ENCODE measurements at places on chromosomes 13 and 19.

DNA sequence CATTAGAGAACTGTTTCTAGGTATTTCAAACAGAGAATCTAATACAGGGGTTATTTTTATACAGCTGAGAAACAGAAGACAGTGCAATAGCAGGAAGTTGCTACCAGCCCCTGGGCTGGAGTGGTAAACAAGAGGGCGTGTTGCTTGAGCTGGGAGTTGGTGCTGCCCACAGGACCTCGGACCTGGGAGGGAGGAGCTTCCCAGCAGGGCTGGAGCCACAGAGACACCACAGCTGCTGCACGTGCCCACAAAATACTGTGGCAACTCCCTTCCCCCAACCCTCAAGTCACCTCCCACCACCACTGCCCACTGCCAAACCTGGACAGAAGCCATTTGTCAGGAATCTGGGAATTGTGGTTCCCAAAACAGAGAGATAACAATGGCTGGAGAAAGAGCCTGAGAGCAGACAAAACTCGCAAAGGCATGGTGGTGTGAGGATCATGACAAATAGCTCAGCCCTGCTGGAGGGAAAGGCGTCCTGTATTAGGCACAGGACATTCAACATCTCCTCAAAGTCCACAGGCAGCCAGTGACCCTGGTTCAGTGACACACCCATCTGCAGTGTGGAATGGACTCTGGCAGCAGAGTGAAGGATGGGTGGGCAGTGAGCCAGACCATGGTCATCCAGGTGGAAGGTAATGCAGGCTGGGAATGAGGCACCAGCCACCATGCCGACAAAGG lies 57.2 kb downstream of the SPATA13 start:
- no peak for DNase-seq

DNA sequence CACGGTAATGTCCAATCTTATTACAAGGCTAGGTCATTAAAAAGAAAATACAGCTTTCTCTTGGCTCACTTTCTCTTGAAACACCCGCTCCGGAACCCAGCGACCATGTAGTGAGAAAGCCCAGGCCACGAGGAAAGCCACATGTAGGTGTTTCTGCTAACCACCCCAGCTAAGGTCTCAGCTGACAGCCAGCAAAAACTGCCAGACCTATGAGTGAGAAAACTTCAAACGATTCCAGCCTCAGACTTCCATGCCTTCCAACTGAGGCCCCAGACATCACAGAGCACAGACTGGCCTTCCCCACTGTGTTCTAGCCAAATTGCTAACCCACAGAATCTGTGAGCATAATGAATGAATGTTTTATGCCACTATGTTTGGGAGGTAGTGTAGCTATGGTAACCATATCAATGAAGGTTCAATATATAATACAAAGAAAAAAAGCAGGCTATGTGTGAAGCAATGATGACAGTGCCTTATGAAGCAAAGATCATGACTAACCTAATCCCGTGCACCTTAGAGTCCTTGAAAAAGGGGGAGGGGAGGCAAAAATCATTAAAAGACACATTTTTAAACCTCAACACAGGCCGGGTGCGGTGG lies 11.9 kb upstream of the TPTE2 start:
- DNase-seq: no peak

DNA sequence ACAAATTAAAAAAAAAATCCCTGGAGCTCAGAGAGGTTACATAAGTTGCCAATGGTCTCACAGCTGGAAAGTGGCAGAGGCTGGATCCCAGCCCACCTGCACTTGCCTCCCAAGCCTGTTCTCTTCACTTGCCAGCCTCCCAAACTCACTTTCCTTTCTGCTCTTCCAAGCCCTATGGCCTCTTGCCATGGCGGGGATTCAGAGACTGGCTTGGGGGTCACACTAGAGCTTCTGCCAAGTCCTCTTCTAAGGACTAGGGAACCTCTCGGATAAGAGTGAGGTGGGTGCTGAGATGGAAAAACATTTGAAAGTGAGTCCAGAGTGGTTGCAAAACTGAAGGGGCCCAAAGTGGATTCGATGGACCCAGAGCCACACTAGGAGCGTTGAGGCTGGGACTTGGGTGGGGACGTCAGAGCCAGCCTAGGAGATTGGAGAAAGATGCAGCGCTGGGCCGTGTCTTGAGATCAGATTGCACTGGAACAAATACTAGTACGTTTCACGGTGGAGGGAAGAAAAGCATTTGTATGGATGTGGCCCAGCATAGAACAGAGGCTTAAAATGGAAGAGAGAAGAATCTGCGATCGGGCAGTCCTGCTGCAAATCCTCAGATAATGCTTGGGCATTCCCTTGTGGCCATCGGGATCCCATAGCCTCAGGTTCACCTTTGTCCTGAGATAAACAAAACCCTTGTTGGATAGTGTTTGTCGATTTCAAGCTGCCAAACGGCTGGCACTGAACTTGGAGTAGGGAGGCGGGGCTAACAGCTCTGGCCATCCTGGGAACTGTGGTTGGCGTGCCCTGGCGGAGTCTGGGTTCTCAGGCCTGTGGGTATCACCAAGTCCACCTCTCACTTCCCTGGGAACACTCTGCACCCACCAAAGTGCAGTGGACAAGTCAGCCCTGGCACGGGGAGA lies 84.8 kb downstream of the ING1 start:
- no peak for DNase-seq

GRCh38 chr13:51349016-51349415 lies 9.5 kb downstream of the SERPINE3 start:
- no peak for DNase-seq

GRCh38 chr13:103161476-103161875 lies 95.3 kb upstream of the SLC10A2 start:
- DNase-seq: no peak

- no peak for DNase-seq
Measured at GRCh38 chr13:23817136-23817535, 72.1 kb downstream of the MIPEP start.

DNA sequence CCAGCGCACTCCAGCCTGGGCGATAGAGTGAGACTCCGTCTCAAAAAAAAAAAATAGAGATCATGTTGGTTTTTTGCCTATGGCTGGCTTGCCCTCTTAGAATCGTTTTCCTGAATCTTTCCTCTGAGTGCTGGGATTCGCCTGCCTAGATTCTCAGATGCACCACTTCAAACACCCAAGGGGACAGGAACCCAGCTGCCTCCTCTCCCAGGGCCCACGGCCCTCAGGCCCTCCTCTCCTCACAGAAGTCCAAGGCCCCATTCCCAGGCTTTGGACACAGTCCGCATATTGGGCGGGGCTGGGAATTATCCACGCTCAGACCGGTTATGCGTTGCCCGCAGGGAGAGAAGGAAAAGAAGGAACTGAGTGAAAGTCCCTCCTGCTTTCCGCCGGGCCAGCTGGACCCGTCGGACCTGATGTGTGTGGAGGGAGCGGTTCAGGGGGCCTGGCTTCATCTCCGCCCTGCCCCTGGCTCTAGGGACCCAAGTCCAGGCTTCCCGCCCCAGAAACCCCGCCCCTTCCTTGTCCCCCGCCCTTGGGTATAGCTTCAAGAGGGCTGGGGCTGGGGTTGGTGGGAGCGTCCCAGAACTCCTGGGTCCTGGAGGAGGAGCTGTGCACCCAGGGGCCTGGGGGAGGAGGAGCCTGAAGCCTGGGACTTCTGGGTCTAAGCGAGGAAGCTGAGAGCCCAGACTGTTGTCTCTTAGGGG lies 5.8 kb downstream of the PPFIA3 start:
- no peak for DNase-seq

DNA sequence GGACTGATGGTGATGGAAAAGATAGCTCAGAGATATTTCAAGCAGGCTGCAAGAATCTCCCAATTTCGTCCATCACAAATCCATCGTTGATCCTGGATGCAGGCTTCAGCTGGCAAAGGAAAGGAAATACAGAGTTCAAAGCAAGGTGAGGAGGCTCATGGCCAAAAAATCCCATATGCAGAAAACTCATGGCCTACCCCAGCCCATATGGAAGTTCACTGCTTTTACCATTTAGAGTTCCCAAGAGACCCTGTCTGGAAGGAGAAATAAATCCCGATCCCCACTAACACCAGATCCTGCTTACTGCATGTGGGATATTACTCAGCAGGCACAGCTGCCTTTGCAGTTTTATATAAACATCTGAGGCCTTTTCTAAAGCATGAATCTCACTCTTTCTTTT lies 412.9 kb upstream of the SPRY2 start:
- no peak for DNase-seq

DNA sequence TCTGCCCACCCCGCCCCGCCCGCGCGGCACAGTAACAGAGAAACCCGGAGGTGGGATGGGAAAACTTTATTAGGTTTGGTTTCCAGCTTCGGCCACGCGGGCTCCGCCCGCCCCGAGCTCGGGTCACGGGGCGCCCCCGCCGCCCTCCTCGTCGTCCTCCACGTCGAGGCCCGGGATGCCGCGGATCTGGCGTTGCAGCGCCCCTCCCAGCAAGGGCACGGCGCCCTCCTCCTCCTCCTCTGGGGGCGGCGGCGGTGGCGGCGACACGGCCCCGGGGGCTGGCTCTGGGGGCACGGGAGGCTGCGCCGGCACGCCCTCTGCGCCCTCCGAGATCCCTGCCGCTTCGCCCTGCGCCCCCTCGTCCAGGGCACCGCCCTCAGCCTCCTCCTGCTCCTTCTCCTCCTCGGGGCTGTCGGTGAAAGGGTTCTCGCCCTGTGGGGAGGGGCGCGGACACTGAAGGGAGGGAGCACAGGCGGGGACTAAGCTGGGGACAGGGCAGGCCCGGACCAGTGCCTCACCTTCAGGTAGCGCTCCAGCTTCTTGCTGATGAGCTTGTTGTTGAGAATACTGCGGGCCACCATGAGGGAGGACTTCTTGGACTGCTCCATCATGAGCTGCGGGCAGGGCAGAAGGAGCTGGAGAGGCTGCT lies 536 bp upstream of the AKAP8 start:
- DNase-seq: peak; percentile 52

GRCh38 chr19:31641591-31641990 lies 292.4 kb upstream of the TSHZ3 start:
- no peak for DNase-seq

GRCh38 chr13:42078128-42078808 lies 29.8 kb downstream of the DGKH start:
- DNase-seq: no peak

- no peak for DNase-seq
Measured at GRCh38 chr13:43979492-43979891, 99.8 kb downstream of the LACC1 start.

GRCh38 chr13:67278235-67278634 lies 48.1 kb upstream of the PCDH9 start:
- DNase-seq: no peak

DNA sequence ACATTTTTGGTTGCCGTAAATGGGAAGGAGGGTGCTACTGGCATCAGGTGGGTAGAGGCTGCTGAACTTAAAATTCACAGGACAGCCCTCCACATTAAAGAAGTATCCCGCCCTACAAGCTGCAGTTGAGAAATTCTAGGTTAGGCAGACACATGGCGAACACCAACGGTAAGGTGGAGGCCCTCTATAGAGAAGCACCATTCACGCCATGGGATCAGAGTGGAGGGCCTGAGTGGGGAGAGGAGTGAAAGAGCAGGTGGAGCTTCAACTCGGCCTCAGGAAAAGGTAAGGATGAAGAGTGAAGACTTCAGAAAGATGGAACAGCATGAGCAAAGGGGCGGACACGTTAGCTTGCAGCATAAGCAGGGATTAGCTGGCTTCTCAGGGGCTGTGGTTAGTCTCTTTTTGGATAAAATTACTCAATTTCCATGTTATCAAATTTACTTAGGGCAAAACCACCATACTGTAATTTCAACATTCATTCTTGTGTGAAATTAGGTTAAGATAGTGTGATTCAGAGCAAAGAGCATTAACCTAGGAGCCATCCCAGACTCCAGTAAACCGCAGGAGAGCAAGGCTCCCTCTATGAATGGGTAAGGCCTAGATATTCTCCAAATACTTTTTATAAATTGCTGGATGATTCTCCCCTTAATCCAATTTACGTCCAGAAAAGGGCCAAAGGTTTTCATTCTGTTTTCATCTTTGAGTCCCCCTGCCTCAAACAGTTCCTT lies 1.2 kb downstream of the EEF1AKMT1 start:
- DNase-seq: peak; percentile 11

DNA sequence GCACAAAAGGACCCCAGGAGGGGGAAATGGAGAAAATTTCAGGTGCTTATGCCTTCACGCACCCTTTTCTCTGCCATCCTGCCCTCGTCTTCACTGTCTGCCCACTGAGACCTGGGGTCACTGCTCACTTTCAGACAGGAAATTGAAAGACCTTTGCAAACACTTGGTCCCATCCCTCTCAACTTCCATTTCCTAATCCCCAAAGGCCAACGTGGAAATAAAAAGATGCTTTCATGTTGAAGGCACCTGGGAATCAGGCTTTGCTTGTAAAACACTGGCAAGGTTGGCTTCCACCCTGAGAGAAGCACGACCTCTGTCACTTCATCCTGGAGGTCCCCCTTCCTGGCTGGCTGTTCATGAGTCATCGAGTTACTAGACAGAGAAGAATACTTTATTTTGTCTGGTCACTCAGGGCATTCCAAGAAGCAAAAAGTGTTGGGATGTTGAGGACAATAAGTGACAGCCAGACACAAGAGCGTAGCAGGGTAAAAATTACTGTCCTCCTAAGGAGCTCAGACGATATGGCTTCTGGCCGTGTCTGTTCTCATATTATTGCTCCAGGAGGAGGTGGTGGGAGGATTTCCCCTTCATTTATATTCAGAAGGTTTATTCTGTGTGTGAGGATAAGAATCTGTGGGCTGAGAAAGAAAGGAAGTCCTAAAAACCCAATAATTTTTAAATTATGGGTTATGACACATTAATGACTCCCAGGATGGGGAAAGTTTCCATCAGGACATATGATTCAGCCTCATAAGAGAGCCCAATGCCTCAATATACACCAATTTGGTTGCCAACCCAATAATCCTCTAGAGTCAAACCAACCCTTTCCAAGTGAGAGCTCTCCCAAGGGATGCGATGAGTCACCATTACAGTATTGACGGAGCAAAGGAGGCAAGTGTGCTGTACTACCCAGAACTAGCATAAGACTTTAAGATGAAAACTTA lies 409.0 kb downstream of the COG6 start:
- DNase-seq: no peak

- no peak for DNase-seq
Measured at GRCh38 chr19:15759962-15760565, 22.3 kb downstream of the OR10H3 start.

DNA sequence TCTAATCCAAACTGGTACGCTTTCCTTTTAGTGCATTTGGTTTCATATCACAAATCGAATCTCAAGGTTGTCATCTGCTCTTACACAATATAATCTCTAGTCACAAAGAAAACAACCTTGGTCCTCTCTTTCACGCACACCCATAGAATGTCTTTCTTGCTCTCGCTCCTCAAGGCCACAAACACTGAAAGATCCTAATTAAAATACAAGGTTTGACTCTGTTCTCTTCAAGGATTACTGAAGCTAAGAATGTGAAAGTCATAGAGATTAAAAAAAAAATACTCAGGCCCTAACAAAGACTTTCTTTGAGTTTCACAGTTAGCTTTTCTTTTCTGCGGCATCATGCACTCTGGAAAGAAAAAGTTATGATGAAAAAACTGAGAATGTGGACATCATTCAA lies 891.5 kb downstream of the EFNB2 start:
- DNase-seq: no peak

DNA sequence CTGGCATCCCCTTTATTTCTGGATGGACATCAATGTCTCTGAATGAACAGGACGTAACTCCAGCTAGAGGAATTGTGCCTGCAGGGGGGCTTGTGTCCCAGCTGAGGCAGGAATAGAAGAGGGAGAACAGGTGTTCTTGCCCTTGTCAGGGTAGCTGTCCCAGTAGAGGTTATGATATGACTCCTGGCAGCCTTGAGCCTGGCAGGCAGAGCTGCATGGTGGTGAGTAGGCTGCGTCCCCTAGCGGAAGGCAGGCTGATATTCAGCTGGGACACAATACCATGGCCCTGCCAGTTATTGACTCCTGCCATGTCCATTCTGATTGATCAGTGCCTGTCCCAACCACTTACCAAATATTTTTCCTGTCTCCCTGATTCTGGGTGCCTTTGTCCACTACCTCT lies 197.2 kb downstream of the RAP2A start:
- DNase-seq: no peak

All from activated CD4-positive, alpha-beta T cell treated with anti-CD3 and anti-CD28 coated beads, Interleukin-2, amount 50 U/mL, for 48 hours (primary cell).